ENCODE measurements at places on chromosomes 11 and 22.

- no peak for DNase-seq
These were observed 29.9 kb downstream of the ANKRD42 start for GRCh38 chr11:83223457-83223856.

- DNase-seq: no peak
These were observed 39.4 kb downstream of the TRMU start for GRCh38 chr22:46374663-46375474.

- DNase-seq: no peak
These were observed 11.0 kb downstream of the TNKS1BP1 start for GRCh38 chr11:57313788-57314135.

DNA sequence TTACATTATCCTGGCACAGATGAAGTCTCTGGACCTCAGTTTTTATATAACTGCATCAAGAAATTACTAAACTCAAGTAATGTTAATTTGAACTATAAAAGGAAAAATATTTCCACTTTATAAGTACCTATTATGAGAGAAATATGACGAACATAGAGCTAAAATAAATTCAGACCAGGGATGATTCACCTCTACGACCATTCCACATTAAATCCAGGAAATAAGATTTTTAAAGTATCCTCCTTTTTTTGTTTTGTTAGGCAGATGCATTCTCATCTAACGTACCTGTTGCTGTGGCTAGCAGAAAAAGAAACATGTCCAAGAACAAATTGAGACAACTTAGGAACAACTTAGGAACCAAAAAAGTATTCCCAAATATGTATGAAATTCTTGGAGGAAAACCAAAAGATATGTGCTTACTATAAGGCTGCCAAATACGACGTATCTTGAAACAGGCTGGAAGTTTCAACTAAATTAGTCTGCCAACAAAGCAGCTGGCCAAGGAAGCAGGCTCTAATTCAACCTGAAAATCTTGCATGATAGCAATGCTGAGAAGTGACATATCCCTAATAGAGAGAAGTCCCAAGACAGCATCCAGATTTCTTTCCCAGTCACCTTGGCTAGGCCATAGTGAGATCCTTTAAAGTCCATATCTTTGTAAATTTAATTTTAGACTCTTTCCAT lies 15.7 kb downstream of the SPTY2D1 start:
- DNase-seq: peak; percentile 75

DNA sequence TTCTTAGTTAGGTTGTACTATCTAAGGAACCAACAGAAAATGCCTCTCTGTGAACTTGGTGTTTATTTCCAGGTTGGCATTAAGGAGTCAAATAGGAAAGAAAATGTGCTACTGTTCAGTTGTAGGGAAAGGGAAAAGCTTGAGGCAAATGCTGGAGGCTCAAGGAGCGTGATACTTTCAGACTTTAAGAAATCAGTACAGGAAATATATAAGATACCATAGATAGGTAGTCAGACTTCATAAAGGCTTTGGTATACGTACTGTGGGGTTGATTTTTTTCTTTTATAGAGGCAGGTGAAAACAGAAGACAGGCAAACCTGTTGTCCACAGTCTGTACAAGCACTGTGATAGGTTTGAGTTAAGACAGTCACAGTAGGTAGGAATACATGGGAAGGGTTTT lies 30.8 kb downstream of the EP300 start:
- peak; percentile 31 for DNase-seq

GRCh38 chr11:114160894-114161293 lies 101.4 kb downstream of the ZBTB16 start:
- DNase-seq: no peak

GRCh38 chr11:14179116-14179820 lies 179.7 kb downstream of the RRAS2 start:
- peak; percentile 11 for DNase-seq

DNA sequence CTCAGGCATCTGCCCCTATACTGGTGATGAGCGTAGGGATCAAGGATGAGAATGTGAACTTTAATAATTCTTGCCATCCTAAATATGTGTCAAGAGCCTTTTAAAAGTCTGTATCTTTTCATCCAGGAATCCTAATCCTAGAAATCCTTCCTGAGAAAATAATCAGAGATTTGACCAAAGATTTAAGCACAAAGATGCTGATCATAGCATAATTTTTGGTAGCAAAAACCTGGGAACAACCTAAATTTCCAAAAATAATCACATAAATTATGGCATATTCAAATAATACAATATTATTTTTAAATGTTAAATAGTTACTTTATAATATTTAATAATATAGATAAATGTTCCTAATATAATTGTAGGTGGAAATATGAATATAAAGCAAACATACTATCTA lies 76.1 kb downstream of the SERGEF start:
- no peak for DNase-seq

DNA sequence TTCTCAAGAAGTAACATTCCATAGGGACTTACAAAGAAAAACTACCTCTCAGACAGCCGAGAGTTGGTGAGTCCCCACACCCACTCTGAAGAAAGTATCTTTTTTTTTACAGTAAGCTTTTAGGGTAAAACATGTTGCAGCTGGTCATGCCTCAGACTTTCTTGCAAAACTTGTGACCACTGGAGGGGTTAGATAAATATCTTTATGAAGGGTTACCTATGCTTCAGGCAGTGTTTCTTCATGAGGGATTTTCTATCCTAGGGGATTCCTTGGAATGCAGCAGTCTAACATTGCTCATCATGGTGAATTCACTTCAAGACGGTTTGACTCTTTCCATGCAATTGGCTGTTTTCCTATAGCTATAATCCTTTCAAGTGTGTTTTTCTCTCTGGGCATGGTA lies 20.8 kb upstream of the SNX19 start:
- no peak for DNase-seq

GRCh38 chr22:19980766-19981165 lies 35.9 kb downstream of the ARVCF start:
- no peak for DNase-seq

GRCh38 chr11:66492161-66492865 lies 12.1 kb downstream of the DPP3 start:
- no peak for DNase-seq

DNA sequence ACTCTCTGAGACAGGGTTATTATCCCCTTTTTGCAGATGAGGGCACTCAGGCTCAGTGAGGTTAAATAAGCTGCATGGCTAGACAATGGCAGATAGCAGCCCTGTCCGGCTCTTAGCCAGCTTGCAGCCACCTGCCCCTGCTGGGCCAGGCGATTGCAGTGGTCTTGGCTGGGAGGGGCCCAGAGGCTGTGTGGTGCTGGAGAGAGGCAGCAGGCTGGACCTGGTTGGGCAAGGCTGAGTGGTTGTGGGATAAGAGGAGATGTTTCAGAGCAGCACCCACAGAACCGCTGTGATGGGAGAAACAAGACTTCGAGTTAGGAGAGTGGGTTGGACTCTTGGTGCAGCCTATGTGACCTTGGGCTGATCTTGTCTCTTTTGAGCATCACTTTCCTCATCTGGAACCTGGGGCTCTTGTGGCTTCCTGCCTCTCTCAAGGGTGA lies 25.5 kb downstream of the PTPRJ start:
- DNase-seq: no peak

DNA sequence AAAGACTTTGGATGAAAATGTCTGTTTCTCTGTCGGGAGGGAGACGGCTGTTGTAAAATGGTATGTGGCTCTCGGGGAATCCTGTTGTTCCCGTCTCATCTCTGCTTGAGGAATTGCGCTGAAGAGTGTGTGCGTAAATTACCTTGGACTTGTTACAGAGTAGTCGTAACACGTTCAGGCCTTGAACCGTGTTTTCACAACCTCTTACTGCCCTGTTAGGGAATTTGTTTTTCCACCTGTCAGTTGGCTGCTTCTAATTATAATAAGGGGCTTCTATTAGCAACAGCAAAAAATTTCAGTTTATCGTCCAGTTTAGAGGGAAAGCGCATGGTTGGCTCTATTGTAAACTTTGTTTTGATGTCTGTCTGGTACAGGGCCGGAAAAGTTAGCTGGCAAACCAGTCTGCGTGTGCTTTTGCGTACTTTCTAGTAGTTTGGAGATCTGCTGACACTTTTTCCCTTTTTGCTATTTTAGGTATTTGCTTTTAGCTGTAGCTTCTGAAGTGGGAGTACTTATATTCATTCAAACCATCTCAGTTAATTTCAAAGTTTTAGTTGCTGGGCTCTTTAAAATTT lies 1.5 kb downstream of the HIPK3 start:
- DNase-seq: peak; percentile 69

DNA sequence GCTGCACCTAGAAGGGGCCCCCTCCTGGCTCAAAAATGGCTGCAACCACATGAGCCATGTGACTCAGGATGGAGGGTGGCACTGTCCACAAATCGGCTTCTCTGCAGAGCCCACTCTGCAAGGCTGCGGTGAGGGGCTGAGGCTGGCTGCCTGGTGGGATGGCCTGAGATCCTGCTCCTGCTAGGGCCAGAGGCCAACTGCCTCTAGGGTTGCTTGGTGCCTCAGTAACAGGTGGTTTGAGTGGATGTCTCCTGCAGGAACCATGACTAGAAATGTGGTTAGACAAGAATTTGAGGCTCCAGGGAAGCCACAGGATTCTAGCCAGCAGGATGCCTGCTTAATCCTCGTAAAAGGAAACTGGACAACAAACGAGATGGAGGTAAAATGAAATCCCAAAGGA lies 17.1 kb downstream of the PATZ1 start:
- DNase-seq: no peak

GRCh38 chr11:118694185-118694584 lies 14.7 kb upstream of the TREH start:
- DNase-seq: no peak

- DNase-seq: peak; percentile 98
These were observed 19.4 kb downstream of the TEAD1 start for GRCh38 chr11:12693479-12694182.

GRCh38 chr22:45420539-45420938 lies 7.0 kb downstream of the RIBC2 start:
- no peak for DNase-seq

GRCh38 chr11:32034149-32034548 lies 56.7 kb upstream of the RCN1 start:
- peak; percentile 87 for DNase-seq

- peak; percentile 16 for DNase-seq
These were observed 90.1 kb downstream of the KIF18A start for GRCh38 chr11:28017816-28018215.

GRCh38 chr11:99351624-99352023 lies 330.9 kb downstream of the CNTN5 start:
- peak; percentile 57 for DNase-seq

DNA sequence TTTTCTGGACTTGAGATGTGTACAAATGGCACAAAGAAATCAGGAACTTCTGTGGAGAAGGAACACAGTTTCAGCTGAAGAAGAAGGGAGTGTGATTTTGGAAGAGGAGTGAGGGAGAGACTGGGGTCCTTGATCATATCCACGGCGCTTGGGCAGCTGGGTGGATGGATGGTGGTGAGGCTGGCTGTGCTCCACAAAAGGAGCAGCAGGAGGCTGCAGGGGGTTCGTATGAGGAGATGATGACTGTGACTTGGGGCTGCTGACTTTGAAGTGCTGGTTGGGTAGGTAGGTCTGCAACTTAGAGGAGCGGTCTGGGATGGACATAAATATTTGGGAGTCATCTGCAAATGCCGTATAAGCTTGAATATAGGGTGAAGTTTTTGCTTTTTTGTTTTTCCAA lies 1.3 kb upstream of the DCHS1 start:
- no peak for DNase-seq

DNA sequence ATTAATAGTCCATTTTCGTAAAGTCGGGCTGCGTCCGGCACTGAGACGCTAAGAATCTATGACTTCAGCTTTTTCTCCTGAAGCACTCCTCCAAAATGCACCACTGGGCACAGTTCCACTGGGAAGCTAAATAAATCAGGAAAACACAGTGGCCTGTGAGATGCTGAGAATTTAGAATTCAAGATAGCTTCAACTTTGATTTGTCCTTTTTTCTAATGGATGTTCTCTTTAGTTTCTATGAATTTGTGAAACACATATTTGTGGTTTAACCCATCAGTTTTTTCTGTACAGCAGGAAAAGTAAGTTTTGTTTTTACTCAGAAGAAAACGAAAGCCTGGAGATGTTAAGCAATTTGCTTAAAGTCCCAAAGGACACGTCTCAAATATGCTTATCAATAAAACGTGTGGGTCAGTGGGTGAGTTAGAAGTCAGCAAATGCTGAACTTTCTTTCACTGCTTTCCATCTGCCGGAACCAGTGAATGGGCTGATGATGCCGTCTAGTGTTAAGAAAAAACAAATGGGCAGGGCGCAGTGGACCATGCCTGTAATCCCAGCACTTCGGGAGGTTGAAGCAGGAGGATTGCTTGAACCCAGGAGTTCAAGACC lies 40.7 kb upstream of the CLMP start:
- peak; percentile 70 for DNase-seq

GRCh38 chr11:45930031-45930794 lies 7.8 kb downstream of the LARGE2 start:
- DNase-seq: no peak

DNA sequence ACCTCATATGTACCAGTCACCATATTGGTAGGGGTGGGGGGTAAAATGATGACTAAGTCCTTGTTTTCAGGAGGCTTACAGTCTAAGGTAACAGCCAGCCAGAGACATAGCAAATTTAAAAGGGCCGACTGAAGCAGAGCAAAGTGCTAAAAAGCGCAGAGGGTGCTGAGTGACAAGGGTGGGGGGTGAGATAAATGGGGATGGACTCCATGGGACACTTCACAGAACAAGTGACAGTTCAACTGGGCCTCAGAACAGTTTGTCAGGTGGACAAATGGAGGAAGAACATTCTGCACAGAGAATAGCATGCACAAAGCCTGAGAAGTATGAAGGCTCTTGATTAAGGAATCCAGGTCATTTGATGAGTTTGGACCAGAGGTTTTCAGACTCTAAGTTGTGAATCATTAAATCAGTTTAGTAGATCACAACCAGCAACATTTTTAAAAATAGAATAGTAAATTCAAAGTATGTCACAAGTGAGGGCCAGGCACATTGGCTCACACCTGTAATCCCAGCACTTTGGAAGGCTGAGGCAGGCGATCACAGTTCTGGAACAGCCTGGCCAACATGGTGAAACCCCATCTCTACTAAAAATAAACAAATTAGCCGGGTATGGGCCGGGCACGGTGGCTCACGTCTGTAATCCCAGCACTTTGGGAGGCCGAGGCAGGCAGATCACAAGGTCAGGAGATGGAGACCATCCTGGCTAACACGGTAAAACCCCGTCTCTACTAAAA lies 14.0 kb downstream of the BBS1 start:
- no peak for DNase-seq

GRCh38 chr11:72069200-72069599 lies 11.1 kb downstream of the NUMA1 start:
- DNase-seq: no peak

GRCh38 chr22:23138584-23139435 lies 3.0 kb downstream of the RSPH14 start:
- DNase-seq: no peak

DNA sequence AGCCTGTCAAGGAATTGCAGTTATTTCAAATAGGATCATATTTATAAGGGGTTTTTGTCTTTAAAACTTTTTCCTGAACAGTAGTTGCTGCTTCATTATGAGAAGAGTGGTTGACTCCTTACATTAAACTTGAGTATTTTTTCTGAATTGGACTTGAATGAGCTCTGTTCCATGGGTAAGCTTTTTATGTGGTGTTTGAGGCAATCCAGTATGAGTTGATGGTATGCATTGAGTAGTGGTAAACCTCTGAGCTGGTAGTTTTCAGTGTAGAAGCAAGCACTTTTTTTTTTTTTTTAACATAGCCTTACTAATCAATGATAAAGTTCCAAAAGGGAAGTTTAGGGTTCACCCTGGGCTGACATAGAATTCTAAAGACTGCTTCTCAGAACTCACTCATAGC lies 3.4 kb downstream of the KMT2A start:
- no peak for DNase-seq
